ELR (cell line): ENCODE measurements at places on chromosomes 2 and 18.

DNA sequence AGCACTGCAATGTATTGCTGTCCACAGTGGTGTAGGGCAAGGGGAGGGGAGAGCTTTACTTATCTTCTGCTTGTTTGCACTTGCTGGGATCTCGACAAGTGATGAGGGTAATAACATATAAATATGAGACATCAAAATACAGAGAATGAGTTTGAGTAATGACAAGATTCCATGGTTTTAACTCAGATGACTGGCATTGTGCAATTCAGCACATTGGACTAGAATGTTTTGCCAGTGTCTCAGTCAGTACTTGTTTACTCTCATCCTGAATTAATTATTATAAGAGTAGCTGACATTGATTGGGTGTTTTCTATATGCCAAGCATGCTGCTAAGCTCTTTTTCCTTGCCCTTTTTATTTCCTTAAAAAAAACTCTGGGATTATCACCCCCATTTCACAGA lies 306.7 kb upstream of the MMADHC start:
- no peak for DNase-seq

DNA sequence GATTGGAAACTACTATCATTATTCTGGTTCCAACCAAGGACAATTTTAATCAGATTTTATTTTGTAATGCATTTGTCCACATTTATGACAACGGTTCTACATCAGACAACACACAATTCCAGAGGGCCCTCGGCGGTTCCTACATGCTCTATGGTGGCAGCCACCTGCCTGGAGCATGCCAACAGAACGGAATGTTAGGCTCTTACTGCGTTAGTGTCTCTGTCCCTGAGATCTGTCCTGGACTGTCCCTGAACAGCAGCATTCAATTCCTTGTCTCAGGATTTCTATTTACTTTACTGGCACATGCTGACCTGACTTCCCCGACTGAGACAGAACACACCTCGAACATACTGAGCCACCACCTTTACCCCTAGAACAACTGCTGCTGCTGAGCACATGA lies 117.7 kb downstream of the CCBE1 start:
- DNase-seq: no peak

- DNase-seq: no peak
Observed at GRCh38 chr2:100234141-100234540, 88.2 kb downstream of the LONRF2 start.

GRCh38 chr18:71238974-71239624 lies 950.3 kb downstream of the SOCS6 start:
- no peak for DNase-seq

DNA sequence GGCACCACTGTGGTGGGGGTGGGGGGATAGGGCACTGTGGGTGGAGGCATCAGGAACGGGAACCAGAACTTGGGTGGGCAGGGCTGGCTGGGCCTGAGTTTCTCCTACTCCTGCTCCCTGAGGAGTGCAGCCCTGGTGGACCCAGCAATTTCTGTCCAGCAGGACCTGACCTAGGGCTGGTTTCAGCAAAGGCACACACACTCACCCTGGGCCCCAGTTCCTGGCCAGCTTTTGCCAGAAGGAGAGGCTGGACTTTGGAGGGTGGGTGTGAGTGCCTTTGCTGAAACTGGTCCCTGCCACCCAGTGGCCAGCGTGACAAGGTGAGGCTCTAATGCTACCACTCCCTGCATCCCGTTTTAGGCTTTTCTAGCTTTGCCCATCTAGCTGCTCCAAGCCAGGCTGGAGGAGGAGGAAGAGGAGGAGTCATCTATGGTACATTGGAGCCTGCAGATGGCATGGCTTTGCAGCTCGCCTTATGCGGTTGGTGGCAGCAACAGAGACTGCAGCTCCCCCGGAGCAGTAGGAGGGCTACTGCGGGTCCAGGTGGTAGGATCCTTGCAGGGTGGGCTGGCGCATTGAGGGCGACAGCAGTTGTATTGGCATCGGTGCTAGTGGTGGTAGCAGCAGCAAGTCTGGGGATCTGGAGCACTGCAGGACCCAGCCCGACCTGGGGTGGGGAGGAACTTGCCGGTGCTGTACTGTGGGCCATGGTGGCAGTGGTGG lies 40.4 kb upstream of the IMP4 start:
- DNase-seq: no peak

GRCh38 chr2:117618607-117619006 lies 195.9 kb upstream of the DDX18 start:
- DNase-seq: no peak

GRCh38 chr2:42851186-42851585 lies 58.8 kb upstream of the HAAO start:
- DNase-seq: no peak
